NCI-H82 (cell line): ENCODE measurements at places on chromosomes 3 and 15.

GRCh38 chr3:46947546-46947901, 29.0 kb downstream of the CCDC12 start:
- DNase-seq: no peak

- no peak for DNase-seq
Observed at GRCh38 chr3:177824841-177825240, 627.6 kb upstream of the TBL1XR1 start.

DNA sequence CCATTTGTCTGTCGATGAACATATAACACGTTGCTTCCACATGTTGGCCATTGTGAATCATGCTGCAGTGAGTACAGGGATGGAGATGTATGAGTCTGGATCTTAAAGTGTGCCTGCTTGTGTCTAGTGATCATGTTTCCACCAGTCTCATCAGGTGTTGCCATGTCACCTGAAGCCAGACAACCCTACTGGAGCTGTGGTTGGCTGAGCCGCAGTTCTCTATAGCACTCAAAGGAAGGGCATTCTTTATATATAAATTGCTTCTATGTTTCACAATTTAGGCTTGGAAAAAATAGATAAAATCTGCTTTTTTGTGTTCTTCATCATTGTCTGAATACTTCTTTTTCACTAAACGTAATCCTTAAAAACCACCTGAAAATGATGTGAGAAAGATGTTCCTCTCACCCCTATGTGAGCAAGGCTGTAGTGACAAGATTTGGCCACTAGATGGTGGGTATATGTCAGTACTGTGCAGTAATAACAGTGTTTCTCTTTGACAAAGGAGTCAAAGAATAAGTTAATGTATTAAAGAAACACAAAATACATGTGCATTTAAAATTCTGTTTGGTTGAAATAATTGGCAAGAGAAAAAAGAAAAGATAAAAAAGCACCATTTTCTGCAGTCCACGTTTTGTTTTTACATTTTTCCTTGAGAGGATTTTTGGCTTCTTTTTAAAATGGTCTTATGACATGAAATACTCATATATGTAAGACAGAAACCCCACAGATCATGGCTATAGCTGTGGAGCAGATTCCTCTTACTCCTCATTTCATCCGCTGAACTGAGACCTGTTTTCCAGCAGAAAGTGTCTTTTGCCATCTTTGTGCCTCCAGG, 394.5 kb upstream of the DPPA4 start:
- peak; percentile 86 for DNase-seq

- no peak for DNase-seq
Observed at GRCh38 chr15:65926899-65927298, 57.6 kb downstream of the RAB11A start.

- no peak for DNase-seq
Observed at GRCh38 chr3:110070161-110070916, 733.0 kb upstream of the DPPA4 start.

GRCh38 chr15:68646156-68646555, 67.4 kb downstream of the CORO2B start:
- DNase-seq: no peak

DNA sequence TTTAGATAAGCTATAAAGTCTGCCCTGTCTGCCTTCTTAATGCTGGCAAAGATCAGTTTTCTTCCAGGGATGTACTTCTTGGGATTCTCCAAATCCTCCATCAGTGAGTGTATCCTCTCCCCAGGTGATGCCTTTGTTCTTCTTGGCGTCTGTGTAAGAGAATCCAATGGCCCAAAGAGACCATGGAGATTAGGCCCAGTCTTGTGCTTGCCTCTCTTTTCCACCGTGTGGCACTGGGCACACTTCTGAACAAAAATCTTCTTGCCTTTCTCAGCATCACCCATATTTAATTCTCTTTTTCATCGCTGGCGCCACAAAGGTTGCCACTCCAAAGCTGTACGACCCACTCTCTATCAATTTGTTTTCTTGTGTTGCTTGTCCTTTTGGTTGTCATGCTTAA, 32.2 kb upstream of the TAMM41 start:
- peak; percentile 49 for DNase-seq

- DNase-seq: no peak
Observed at GRCh38 chr3:114043205-114043604, 13.1 kb downstream of the CCDC191 start.

DNA sequence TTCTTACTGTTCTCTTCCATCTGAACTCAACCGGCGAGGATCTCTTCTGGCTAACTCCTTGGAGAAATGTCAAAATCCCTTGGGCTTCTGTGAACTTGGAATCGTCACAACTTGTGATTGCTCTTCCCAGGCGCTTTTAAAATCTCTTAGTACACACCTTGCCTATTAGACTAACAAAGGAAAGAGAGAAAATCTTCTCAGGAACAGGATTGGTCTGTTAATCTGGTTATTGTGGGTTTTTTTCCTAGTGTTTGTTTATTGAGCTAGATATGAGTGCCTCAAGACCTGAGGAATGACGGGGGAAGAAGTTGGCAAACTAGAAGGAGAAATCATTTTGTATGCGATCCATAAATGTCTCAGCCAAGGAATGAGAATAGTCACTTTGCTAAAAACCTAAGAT, at the start of gene ATP13A5:
Gene ATP13A5 (minus strand): TSS at position 48 of the 400 bp plus-strand sequence. CDS start 28 bp downstream, at position 20.
- no peak for DNase-seq

DNA sequence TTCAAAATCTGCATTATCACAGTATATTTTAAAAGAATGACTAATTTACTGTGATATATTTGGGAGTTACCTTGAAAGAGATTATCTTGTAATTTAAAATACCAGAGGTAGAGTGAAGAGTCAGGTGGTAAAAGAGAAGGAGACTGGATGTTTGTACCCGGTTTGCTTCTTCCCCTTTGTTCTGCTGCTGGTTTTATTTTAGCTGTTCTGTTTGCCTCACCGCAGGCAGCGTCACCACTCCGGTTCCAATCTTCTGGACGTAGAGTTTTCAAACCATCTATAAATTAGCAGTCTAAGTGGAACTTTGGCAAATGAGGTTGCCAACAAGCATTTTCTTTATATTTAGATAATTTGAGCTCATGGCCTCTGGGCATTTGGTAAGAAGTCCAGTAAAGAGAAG, 38.2 kb downstream of the PPARG start:
- DNase-seq: no peak

DNA sequence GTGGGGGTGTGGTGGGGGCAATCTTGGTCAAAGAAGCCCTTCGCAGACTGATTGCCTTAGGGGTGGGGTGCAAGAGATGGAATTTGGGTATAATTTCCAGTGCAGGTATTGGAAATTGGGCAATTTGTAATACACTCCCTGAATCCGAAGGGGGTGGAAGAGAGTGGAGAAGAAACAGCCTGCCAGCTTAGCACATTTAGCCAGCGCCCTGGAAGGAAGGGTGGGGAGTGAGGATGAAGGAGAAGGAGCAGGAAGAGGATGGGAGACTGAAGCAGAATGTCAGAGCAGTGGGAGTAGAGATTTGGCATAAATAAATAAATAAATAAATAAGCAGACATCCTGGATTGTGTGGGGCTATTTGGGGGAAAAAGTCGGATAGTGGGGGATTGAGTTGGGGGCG, 1.6 kb downstream of the GAP43 start:
- peak; percentile 62 for DNase-seq

DNA sequence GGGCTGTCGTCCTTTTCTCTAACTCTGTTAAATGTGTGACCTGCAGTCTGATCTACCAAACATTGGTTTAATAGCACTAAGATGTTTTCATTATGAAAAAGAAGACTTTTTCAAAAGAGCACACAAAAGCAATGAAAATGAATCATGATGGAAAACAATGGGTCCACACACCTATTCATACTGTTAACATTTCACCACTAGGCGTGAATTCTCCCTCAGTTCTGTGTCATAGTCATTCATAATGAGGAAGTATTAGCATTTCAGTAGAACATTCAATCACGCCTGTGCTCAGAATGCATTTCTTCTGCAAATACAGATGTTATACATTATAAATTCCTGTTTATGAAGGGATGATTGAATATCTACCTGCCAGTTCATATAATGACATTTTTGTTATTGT, 35.9 kb downstream of the EIF4E3 start:
- no peak for DNase-seq

DNA sequence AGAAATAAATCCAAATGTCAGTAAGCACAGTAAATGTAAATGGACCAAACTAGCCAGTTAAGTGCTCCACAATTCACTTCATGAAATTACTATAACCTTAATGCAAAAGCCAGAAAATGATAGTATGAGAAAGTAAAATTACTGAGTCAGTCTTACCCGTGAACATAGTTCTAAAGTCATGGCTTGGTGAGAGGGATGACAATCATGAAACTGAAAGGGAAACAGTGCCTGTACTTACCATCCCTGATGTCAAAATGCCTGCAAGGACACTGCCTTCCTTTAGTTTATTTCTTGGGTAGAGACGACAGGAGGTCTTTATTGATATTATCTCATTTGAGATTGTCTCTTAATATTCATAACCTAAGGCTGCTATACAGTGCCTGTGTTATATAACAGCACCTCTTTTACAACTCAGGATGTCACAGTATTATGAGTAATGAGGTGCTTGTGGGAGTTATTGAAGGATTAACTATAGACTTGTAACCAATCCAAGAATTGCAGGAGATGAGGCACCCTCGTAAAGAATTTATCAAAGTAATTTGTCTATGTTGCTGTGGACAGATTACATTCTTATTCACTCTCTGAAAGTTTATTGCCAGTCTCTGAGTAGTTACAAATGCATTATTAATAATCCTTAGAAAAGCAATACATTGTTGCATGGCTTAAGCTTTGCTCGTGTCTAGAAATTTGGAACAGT, 142.9 kb upstream of the BFSP2 start:
- no peak for DNase-seq

DNA sequence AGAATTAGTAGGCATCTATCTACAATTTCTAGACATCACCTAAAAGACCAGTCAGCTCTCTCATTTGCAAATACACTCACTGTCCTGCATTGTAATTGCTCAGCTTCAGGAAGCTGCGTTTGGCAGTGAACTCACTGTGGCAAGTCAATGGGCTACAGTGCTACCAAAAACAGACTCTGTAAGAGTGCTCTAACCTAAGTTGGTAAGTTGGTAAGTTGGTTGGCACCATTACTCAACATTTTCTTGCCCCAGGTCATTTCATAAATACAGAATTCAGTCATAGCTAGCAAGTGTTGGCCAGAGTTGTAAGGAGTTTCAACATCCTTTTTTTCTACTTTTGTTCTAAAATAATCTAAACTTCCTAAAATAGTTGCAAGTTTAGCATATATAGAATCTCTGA, 466.3 kb downstream of the NAALADL2 start:
- DNase-seq: no peak

GRCh38 chr3:3015185-3016089, 94.7 kb downstream of the IL5RA start:
- DNase-seq: peak; percentile 79

- DNase-seq: no peak
Observed at GRCh38 chr3:182485301-182485700, 308.0 kb upstream of the ATP11B start.

- DNase-seq: no peak
Observed at GRCh38 chr15:40053079-40053830, 14.3 kb upstream of the SRP14 start.

DNA sequence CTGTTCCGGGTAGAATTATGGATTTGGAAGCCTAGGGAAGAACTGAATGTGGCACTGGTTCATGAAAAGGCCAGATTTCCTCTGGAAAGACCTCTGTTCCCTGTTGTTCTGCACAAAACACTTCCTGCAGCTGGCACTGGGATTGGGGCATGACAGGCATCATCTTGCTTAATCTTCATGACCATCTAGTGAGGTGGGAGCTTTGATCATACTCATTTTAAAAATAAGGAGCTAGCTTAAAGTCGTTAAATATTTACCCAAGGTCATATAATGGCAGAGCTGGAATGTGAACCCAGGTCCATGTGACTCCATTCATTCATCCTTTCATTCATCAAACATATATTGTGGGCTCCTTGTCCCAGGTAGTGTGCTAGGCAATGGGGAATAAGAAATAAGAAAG, 40.4 kb downstream of the EBLN2 start:
- no peak for DNase-seq

DNA sequence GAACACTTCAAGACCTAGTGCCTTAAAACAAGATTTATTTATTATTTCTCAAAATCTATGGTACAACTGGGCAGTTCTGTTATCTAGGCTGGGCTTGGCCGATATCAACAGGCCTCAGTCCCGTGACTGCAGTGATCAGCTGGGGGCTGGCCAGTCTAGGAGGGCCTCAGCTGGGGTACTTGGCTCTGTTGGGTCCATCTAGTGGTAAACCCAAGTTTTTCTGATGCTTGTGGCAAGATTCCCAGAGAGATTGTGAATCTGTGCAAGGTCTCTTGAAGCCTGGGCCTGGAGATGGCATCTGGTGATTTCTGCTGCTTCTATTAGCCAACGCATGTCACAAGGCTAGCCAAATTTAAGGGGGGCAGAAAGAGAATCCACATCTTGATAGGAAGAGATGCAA, 482.4 kb upstream of the SGO1 start:
- DNase-seq: peak; percentile 50

DNA sequence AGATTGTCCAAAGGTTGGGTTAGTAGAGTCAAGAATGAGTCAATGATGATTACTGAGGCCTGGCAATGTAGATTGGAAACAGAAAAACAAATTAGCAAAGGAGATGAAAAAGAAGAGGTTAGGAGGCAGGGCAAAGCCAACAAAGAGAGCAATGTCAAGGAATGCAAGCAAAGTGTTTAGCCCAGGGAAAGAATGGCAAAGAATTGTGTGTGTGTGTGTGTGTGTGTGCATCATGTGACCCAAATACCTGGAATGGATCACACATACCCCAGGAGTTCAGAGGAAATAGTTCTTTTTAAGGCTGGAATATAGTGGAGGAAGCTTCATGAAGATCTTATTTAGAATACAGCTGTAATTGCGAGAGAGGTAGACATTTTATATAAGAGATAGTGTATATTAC, 831.7 kb upstream of the ARPP21 start:
- DNase-seq: no peak

- no peak for DNase-seq
Observed at GRCh38 chr3:116811754-116812153, 102.2 kb downstream of the TUSC7 start.

DNA sequence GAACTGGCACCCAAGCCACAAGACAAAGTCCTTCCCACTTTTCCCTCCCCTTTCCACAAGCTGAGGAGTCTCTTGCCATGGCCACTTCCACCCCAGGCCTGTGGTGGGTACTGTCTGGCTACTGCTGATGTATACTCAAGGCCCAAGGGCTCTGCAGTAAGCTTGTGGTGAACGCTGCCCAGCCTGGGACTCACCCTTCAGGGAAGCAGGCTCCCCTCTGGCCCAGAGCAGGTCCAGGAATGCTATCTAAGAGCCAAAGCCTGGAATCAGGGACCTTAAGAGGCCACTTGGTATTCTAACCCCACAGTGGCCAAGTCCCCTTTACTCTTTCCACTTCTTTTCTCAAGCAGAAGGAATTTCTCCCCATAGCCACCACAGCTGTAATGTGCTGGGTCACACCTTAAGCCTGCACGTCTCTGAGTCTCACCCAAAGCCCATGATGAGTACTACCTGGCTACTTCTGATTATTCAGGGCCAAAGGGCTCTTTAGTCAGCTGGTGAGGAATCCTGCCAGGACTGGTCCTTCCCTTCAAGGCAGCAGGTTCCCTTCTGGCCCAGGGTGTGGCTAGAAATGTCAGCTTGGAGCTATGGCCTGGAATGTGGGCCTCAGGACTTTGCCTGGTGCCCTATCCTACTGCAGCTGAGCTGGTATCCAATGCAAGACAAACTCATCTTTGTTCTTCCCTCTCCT, 4.0 kb downstream of the PATL2 start:
- no peak for DNase-seq
